Effector memory CD8-positive, alpha-beta T cell (primary cell): ENCODE measurements at places on chromosomes 6 and 20.

DNA sequence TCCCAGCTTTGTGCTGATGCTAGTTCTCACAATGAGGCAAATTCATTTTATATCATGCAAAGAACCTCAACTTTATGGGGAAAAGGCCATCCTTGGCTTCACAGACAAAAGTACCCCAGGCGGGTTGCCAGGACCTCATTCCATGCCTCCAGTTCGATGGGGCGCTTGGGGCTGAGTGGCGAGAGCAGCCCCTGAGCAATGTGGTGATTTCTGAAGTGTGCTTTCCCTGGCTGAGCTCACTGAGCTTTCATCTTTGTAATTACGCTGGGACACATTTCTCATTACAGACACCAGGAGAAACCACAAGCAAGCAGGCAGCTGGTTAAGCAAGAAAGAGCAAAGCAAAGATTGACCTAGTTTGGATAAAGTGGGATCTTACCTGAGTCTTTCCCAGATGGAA is 301.5 kb upstream of the CDH4 start:
- DNase-seq, result no peak

DNA sequence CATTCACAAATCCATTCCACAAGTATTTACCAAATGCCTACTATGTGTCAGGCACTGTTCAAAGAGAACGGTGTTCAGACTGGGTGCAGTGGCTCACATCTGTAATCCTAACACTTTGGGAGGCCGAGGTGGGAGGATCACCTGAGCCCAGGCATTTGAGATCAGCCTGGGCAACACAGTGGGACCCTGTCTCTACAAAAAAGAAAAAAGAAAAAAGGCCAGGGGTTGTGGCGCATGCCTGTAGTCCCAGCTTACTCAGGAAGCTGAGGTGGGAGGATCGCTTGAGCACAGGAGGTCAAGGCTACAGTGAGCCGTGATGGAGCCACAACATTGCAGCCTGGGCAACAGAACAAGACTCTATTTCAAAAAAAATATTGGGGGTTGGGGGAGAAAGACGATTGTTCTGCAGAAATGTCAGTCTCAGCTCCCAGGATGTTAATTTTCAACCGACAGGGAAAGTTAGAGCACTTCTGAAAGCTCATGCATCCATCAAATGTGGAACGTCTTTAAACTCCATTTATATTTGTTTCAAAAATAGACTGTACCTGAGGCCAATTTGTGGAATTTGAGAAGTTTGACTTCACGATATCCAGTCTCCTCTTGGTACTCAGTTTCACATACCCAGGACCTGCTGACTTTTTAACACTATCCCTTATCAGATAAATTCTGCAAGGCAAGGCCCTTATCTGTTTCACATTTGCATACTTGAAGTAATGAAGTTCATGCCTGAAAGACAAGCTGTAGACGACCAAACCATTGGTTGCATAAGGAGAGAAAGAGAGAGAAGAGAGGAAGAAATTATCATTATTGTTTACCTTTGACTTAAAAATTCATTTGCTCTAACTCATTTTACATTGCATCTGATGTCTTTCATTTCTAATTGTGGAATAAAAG is 14.8 kb upstream of the BTN3A2 start:
- DNase-seq, result no peak

- DNase-seq, result no peak
These were observed 117.6 kb downstream of the LY86 start for GRCh38 chr6:6705915-6706675.

DNA sequence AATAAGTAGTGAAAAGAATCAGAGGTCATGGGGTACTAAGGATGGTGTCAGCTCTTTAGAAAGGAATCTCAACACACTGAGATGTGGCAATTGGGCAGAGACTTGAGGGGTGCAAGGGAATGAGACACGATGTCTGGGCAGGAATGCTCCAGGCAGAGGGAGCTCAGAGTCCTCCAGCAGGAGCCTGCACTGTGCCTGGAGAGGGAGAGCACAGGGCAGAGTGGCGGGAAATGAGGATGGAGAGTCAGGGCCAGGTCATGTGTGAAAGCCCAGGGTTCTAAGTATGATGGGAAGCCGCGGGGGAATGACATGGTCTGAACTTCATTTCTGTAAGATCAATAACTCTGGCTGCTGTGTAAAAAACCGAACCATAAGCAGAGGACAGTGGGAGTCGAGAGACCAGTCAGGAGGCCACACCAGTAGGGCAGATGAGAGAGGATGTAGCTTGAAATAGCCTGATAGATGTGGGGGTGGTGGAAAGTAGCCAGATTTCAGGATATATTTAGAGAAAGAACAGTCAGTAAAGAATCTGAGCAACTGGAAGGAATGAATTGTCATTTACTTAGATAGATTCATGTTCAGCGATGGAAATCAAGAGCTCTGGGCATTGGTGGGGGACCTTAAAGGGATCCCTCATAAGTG is 133.4 kb upstream of the DTNBP1 start:
- no peak for DNase-seq

GRCh38 chr20:40251284-40251932 is 437.6 kb downstream of the MAFB start:
- DNase-seq, result no peak

DNA sequence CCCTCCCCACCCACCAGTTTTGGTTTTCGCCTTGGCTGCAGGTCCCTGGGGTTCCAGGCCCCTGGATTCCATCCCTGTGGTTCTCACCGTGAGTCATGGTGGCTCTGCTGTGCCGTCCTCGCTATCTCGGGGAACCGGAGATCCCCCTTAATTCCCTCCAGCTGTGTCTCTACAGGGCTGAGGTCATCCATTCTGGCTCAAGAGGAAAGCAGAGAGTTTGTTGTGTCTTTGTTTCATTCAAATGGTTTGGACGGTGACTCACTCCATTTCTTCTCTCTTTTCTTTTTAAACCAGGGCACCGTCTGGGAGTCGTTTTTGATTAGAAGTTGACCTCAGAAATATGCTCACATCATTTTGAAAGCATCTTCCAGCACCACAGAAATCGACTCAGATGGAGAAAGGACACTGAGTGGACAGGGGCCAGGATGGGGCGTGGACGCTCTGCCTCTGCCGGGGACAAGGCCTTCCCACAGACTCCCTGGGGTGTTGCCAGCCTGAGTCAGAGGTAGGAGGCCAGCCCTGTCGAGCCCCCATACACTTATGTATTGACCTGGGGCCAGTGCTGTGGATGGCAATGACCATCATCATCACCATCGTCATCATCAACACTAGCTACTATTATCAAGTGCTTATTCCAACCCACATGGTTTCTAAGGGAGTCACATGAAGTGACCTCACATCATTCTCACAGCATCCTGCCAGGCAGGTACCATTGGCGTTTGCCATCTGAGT is 176.2 kb downstream of the NFATC2 start:
- DNase-seq, result no peak
